CD4-positive, alpha-beta T cell treated with Interleukin-4 for 4 hours (primary cell): ENCODE measurements at places on chromosomes 2 and 18.

- DNase-seq = peak; percentile 38
These were observed 269.2 kb downstream of the NYAP2 start for GRCh38 chr2:225668606-225669266.

DNA sequence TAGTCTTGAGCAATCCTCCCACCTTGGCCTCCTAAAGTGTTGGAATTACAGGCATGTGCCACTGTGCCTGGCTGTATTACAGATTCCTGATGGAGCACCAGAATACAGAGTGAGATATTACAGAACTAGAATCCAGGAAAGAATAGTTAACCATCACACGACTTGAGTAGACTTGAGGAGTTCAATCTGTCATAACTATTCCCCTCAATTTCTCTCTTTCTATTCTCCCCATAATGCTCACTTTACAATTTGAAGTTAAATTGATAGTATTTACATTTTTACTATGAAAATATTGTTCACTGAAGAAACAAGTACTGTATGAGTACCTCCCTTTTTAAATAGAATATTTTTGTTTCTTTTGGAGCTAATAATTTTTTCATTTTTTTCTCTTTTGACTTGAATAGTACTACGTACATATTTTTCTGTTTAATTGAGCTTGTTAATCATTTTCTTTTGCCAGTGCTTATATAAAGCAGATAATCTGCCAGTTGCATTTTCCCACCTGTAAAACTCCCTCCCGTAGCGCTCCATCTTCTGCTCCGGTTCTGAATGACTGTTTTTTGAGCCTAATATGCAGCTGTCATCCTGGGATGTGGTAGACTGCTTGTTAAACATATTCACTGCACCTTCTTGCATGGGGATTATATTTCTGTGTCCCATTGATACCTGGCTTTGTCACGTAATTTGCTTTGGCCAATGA lies 105.5 kb downstream of the MYCN start:
- DNase-seq = no peak

DNA sequence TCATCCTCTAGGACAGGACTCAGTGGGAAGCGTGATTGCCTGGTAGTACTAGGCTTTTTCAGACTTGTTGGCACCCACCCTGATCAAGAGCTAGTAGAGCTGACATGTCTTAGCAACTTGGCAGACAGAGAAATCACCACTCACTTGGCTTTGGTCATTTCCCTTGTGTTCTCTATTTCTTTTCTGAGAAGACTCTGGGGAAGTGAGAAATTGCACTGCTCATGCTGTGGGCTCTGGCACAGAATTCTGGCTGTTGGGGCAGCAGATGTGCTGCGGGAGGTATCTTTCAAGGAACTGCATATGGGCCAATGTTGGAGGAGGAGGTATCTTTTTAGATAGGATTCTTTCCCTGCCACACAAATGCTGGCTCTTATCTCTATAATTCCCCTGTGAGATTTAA lies 529.1 kb upstream of the MEX3C start:
- no peak for DNase-seq

DNA sequence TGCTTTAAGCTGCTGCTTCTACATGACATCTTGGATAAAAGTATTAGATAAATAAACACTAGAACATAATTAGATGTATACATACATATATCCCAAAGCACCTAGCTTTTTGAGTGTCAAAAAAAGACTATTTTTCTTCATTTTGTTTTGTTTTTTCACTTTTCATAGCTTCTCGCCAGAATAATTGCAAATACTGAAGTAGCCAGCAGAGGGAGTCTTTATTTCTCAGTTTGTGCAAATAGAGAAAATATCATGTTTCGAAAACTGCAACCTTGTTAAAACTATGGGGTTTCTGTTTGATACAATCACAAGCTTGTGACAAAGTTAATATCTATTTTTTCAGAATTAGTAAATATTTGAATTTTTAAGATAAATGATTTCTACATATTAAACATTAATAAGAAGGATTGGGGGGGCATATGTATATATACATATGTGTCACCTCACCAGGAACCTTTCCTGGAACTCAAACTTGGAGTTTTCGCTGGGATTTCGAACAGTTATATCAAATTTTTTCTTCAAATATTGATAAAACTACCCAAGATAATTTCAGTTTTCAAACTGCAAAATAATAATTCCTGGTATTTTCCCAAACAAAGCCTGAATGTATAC lies 61.0 kb downstream of the GRB14 start:
- no peak for DNase-seq

DNA sequence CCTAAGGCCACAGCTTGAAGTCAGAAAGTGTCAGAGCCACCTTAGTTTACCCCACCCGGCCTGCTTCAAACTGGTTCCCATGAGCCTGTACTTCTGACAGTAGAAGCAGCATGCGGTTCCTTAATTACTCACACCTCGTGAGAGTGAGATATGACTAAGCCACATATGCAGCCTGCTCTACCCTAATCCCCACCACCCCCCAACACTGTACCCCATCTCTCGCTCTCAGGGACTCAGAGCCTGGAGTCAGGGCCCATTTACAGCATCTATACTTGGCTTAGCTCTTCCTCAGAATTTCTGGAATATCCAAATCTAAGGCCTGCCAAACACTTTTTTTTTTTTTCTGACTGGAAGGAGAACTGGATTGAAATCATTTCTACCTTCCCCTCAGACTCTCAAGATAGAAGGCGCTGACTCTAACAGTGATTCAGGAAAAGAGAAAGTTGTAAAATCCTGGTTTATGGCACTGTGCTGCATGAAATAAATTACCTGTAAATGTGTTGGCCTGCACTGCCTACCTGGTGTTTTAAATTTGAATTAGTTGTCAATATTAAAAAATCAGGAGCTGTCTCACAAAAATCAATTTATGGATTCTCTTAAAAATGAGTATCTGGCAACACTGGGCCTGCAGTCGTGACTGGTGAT lies 360.0 kb downstream of the RND3 start:
- DNase-seq = no peak

DNA sequence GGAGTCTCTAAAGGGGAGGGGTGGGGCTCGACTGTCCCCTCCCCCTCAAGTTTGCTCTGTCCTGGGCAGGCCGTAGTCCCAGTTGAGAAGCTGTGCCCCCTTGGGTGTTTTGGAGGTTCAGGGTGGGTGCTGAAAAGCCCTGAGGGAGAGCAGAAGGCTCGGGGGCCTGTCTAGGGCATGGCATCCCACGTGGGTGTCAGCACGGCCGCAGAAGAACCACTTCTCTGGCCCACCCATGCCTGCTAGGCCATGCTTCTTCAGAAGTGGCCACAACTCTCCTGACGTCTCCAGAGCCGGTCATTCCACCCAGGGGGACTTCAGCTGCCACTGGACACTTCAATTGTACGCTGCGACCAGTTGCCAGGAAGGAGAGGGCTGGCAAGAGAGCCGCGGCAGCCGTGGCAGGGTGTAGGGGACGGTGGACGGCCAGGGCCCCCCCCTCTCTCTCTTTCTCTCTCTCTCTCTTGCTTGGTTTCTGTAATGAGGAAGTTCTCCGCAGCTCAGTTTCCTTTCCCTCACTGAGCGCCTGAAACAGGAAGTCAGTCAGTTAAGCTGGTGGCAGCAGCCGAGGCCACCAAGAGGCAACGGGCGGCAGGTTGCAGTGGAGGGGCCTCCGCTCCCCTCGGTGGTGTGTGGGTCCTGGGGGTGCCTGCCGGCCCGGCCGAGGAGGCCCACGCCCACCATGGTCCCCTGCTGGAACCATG lies at the start of gene INPP5D:
Gene INPP5D, plus strand, starts transcription at position 546 of the 704 bp plus-strand sequence. Its CDS starts 137 bp downstream, at position 683.
- peak; percentile 85 for DNase-seq

- DNase-seq = no peak
These were observed 29.6 kb downstream of the SH3BP4 start for GRCh38 chr2:234981197-234982095.

DNA sequence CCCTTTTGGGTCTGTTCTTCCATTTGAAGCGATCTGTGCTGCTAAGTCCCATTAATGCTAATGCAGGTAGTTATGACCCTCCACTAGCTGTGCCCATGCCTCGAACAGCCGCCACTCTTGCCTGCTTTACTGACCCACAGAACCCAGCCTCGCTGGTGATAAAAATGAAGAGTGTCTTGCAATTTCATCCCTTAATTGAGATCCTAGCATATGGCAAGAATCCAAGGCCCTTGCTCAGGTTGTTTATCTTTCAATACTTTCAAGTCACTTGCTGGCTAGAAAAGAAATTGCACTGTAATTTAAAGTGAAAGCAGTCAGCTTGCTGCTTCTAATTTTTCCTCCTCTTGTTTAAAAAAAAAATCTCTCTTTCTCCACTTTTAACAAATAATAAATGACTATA lies 73.6 kb downstream of the ZNF521 start:
- no peak for DNase-seq

- no peak for DNase-seq
These were observed 108.0 kb upstream of the LDLRAD4 start for GRCh38 chr18:13110559-13110958.

DNA sequence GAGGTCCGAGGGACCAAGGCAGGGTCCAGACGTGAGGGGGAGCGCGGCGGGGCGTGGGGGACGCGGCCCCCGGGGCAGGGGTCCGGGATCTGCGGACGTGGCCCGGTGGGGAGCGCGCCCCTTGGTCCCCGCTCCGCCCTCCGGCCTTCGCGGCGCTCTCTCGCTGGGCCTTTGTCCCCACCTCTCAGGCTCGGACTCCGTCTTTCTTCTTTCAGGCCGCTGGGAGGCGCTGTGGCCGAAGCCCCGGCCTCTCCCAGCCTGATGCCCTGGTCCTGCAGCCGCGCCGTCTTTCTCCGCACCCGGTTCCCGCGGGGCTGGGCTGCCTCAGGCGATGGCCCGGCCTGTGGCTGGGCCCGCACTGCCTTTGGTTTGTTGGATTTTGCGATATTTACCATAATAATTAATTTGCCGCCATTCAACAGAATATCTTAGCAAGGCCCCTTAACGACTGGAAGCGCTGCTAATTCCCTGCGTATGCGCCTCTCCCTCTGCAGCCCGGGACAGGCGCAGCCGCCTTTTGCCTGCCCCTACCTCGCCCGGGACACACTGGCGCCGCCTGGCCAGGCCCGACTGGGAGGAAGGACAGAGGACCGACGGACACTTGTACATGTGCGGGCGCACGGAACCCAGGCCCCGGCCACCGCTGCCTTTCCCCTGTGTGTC lies 10.8 kb downstream of the SIX3 start:
- no peak for DNase-seq

- DNase-seq = no peak
These were observed 339.4 kb upstream of the TNP1 start for GRCh38 chr2:217199255-217199630.

- no peak for DNase-seq
These were observed 72.7 kb upstream of the UBE2E3 start for GRCh38 chr2:180907731-180908130.

GRCh38 chr2:95158891-95159619 lies 593 bp downstream of the ZNF514 start:
- DNase-seq = no peak

DNA sequence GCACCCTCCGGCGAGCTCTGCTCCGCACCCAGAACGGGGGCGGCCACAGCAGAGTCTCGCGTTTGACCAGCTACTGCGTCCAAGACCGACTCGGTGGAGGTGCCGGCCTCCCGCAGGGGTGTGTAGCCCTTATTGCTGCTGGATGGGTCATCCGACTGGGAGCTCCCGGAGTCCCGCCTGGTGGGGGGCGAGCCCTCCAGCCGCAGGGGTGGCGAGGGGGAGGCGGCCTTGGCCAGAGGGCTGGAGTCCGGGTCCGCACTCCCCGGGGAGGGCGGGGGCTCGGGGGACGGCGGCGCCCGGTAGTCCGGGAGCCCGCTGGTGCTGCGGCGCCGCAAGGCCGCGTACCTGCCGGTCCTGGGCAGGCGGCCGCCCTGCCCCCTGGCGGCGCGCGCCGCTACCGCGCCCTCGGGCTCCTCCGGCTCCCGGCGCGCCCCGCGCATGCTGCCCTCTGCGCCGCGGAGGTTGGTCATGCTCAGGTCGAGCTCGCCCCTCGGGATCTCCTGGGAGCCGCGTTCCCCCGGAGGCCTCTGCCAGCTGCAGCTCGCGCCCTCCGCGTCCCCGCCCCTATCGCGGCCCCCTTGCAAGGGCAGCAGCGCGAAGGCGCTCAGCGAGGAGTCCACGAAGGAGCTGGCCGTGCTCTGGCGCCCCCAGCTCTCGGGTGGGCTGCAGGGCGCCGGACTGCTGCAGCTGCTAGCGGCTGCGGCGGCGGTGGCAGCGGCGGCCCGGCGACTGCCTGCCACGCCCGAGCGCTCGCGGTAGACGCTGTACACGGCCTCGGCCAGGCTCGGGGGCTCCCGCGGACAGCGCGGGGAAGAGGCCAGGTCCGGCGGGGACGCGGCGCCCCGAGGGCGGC lies 4.8 kb downstream of the TMEM200C start:
- DNase-seq = no peak

- DNase-seq = no peak
These were observed 135.6 kb upstream of the KYNU start for GRCh38 chr2:142741764-142742269.

DNA sequence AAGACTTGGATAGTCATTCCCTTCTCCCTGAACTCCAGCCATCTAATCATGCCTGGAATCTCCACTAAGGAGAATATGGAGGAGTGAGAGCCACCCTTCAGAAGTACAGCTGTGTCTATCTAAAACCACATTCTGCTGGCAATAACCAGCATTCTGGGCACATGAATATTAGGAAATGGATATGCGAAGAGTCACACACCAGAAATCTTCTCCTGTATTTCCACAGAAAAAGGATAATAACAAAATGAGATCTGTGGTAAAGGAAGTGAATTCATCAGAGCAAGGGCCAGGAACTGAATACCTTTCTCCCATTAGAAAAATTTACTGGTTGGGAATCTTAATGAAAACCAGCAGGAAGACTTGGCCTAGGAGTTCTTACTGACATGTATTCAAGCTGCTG lies 218.8 kb downstream of the SCG2 start:
- no peak for DNase-seq

- no peak for DNase-seq
These were observed 359.9 kb upstream of the SLC14A2 start for GRCh38 chr18:45255197-45255890.
